Stimulated activated CD4-positive, alpha-beta T cell treated with anti-CD3 and anti-CD28 coated beads, Interleukin-1b, Interleukin-23, amount 100 ng/mL, for 24 hours (primary cell): ENCODE measurements at places on chromosomes 4 and X.

GRCh38 chr4:115117651-115118050 is 4.2 kb upstream of the NDST4 start:
- DNase-seq = no peak

DNA sequence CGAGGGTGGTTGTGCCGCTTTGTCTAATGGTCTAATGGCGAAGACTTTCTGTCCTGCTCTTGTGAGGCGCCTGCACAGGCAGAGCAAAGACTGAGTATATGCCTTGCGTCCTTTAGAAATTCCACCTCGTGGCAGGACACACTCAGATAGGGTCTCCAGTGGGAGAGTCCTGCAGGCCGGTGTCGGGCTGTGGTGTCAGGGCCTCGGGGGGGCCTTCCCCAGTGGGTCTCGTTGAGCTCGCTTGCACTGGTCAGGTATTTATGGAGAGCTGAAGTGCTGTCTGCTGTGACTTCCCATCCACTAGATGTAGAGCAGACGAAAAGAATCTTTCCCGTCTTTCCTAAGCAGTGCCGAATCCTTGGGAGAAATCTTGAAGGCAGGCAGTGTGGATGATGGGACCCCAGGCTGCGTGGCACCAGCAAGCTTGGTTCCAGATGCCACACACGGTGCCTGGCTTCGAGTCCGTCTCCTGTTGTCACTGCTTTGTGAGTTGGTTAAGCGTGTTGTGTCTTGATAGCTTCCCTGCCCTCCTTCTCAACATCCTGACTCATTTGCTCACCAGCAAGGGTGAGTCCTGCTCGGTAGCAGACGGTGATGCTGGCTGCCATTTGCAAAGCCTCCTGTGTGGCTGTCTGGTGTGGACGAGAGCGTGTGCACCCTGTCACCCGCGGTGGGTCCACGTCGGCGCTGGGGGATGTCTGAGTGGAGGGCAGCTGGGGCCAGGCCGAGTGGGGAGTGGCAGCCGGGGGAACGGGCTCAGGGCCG is 20.5 kb downstream of the MAEA start:
- DNase-seq = no peak

GRCh38 chr4:53235547-53235946 is 130.3 kb downstream of the SCFD2 start:
- DNase-seq = no peak

DNA sequence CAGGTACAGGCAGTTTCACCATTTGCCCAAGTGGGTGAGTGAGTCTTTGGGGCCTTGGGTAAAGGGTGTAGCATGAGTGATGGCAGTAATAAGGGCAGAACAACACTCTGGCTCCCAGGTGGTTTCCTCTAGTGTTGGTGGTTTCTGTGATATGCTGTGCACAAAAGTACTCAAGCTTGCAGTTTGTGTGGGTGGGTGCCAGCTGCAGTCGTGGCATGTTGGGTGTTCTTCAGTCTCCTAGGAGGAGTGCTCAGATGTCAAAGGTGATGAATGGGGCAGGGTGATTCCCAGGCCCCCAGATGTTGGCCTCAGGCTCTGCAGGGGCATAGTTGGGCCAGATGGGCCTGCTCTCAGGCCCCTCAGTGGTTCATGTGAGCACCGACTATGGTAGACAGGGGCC is 166.1 kb upstream of the KLF8 start:
- DNase-seq = no peak

GRCh38 chr4:5752376-5753184 is 41.6 kb downstream of the EVC start:
- no peak for DNase-seq

GRCh38 chrX:110180928-110181310 is 137.0 kb downstream of the AMMECR1 start:
- no peak for DNase-seq

DNA sequence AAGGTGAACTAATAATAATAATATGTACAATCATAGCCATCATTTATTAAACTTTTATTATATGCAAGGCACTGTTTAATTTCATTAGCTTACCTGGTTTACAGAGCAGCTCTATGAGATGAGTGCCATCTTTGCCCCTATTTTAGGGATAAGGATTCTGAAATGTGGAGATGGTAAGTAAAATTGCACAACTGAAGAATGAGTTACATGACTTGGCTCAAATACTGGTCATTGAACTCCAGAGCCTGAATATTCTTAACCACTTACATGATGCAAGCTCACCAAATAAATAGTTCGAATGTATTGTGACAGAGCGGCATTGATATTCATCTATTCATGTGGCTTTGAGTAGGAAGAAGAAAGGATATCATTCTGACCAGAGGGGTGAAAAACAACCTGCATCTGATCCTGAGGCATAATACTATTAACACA is 11.7 kb downstream of the ALB start:
- DNase-seq = no peak

DNA sequence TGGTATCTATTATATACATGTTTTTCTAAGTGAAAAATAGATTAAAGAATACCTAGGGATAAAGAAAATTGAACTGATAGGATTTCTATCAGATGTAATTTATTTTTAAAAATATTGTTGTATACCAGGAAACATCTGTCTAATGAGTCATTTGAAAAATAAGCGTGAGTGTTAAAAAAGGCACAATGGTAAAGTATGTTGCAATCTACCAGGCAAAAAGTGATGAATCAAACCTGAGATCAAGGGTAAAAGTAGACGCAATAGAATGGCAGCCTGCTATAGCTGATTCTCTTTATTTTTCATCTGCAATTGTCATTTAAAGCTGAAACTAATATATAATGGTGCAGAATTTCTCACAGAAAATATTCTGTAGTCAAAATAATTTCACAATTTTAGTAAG is 1119.6 kb downstream of the PCDH18 start:
- no peak for DNase-seq

- DNase-seq = no peak
These were observed 109.7 kb downstream of the RTL5 start for GRCh38 chrX:72021975-72022374.

DNA sequence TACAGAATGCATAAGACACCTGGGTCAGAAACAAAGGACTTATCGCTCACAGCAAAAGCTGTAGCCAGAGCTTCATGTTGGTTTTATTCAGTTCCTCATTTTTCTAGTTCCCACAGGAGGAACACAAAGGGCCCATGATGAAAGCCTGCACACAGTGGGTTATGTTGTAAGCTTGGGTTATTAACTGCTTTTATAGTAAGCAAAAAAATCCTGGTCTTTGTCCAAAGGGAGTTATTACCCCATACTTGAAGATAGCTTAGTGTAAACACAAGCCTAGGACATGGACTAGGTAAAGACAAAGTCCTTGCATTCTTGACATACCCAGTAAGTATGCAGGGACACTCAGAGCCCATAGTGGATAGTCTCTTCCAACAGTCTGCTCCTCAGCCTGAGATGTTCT is 11.7 kb downstream of the BBS12 start:
- DNase-seq = no peak

- DNase-seq = no peak
These were observed 160.0 kb upstream of the NHS start for GRCh38 chrX:17214962-17215361.

DNA sequence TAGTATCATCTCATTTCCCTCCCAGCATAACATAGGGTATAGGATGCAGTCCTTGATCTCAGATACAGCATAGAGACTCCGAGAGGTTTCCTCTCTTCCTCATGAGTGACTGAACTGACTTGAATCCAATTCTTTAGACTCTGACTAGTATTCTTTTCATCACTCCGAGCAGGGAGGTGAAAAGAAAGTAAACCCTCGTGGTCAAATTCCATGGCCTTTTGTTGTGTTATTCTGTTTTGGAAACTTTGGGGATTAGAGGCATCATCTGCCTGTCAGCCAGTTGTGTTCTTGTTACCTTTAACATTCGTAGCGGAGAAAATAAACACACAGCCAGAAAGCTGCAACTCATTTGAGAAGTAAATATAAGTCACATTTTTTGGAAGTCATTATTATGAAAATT is 206.6 kb downstream of the ARHGAP10 start:
- no peak for DNase-seq

GRCh38 chr4:80173401-80173800 is 23.9 kb upstream of the PRDM8 start:
- DNase-seq = no peak
